ENCODE measurements at places on chromosomes 4 and X.
A peak's percentile ranks its signal among the peaks of the same experiment; 100 is the strongest.

GRCh38 chr4:114116861-114117260, 137.4 kb upstream of the ARSJ start:
- no peak for DNase-seq

- no peak for DNase-seq
Measured at GRCh38 chr4:19823781-19824180, 427.9 kb upstream of the SLIT2 start.

GRCh38 chr4:60814549-60814948, 385.6 kb upstream of the ADGRL3 start:
- DNase-seq, result no peak

DNA sequence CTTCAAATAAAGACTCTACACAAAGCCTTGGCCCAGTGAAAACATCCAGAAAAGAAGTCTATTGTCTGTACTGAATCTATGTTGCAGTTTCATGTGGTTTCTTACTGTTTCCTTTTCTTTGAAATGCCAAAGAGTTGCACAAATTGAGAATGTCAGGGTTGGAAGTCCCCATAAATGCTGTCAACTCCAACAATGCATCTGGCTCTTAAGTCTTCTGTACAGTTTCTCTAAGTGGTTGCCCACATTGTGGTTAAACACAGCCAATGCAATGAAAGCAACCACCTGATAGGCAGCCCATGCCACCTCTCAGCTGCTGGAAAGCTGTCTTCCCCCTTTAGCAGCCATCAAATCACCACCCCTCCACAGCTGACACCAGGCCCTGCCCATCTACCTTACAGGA, 67.2 kb upstream of the C1GALT1C1 start:
- no peak for DNase-seq

- DNase-seq, result peak; percentile 17
Measured at GRCh38 chrX:130902446-130902782, 595 bp downstream of the ENOX2 start.

GRCh38 chr4:47690611-47691010, 147.3 kb downstream of the CORIN start:
- DNase-seq, result no peak

- DNase-seq, result no peak
Measured at GRCh38 chr4:52838729-52839586, 23.2 kb upstream of the RASL11B start.

- DNase-seq, result no peak
Measured at GRCh38 chr4:48017108-48017571, 568 bp downstream of the NIPAL1 start.

DNA sequence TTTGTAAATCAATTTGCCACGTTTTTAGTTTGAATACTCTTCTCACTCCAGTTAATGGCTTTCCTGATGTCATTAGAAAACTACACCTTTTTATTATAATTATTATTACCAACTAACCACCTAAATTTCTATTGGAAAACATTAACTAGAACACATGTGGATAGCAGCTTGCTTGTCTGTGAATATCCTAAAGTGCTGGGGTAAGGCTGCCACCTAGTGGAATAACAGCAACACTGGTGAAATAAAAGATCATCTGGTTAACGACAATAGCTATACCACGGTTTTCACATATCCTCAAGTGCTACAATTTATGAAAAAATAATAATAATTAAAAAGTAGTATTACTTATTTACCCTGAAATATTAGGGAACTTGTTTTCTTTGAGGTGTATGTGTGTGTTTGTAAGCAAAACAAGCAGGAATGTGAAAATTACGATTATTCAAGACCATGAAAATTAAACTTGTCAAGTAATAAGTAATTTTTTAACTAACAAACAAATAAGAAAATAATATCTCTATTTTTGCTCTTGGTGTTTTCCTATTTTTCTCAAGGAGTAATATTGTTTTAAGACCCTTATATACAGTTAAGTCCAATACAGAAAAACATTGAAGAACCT, 130.1 kb upstream of the TECRL start:
- peak; percentile 12 for DNase-seq

- DNase-seq, result no peak
Measured at GRCh38 chr4:8058031-8058479, 100.6 kb downstream of the ABLIM2 start.

All from HS-27A (cell line).